ENCODE measurements at places on chromosomes 4 and X.

DNA sequence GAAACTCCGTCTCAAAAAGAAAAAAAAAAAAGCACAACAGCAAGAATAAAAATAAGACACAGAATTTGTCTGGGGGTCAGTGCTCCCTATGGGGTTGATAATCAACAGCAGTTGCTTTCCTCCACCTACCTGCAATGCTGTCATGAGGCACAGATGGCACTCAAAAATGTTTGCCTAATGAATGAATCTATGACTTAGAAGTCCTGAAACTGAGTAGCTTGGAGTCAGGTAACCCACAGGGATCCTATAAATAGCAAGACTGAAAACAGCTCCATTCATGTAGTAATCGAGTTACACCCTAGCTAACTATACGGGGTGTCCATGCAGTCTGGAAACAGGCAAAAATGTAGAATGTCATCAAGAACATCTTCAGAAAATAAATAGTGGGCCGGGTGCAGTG is 19.8 kb upstream of the DDX3X start:
- no peak for DNase-seq

DNA sequence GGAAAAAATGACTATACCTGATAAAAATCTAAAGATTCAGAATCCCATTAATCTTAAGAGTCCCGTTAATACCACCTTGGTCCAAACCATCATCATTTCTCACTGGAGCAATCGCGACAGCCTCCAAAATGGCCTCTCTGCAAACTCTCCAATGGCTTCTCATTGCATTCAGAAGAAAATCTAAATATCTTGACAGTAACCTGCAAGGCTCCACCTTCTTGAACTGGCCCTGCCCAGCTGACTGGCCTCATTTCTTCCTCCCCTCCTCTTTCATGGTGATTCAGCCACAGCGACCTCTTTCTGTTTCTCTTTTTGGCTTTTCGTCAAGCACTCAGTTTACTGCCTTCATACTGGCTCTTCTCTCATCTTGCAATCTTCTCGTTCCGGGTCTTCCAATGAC is 56.2 kb upstream of the GPRIN3 start:
- no peak for DNase-seq

DNA sequence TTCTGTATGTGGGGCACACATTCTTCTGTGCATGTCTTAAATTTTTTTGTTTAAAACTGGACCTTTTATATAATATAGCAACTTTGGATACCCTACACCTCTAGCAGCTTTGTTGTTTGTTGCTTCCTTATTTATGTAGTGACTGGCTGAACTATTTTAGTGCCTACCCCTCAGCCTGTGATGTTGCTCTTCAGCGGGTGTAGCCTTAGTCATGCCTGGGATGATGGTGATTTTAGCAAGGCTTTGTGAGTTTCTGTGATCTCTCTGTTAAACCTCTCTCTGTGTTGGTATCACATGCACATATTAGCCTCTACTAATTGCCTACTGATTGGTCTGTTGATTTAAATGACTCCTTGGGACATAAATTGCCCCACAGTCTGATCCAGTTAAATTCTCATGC is 22.8 kb downstream of the USP9X start:
- peak; percentile 25 for DNase-seq

DNA sequence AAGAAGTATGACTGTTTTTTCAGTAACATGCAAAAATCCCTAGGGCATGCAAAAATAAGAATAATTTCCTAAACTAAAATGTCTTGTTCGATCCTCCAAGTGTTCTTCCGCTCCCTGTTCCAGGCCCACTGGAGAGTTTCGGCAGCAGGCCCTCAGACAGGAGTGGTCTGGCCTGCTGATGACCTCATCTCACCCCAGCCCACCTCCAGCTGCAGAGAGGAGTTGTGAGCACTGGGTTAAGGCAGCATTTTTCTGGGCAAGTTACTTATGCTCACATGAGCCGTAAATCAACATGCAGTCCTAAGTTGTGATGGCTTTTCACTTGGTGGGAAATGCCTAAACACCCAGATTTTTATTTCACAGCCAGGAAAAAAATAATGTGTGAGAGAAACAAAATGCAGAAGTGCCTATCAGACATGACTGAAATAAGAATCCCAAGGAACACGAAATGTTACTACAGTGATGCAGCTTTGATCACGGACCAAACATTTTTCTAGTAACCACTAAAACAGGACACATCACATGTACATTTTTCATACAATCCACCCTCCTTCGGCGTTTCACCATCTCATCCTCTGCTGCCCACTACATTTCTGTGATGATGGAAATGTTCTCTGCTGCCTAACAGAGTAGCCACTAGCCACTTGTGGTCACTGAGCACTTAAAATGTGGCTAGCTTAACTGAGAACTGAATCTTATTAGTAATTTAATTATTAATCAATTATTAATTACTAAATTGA is 153.3 kb upstream of the TBL1X start:
- DNase-seq: no peak

GRCh38 chrX:109720947-109721346 is 12.1 kb downstream of the ACSL4 start:
- DNase-seq: no peak

DNA sequence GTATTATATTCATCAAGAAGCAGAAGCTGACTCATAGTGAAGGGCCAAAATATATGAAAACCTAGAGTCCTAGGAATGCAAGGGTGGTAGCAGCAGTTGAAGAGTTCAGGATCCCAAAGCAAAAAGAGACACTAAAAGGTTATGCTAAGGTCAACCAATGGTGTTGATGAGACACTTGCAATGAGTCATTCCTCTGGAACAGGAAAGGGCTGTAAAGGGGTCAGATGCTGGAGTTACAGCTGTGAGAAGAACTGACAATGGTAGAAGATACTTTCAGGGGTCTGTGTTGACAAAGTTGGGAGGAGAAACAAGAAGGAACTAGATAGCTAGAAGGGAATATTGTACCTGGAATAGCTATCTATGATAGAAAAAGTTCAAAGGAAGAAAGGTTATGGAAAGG is 47.5 kb downstream of the ZGRF1 start:
- DNase-seq: peak; percentile 28

DNA sequence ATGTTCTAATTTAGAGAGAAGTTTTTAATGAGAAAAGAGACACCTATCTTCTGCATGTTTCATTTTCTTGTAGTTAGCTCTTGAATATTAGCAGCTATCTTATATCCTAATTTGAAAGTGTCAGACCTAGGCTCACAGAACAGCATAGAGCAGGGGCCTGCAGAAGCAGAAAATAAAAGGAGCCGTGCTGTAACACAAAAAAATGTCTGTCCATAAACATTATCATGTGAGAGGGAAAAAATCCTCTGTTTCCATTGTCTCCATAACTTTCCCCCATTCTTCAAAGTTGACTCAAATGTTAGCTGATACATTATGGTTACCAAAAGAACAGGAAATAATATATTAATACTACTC is 329.2 kb upstream of the EPHA5 start:
- no peak for DNase-seq

- no peak for DNase-seq
Measured at GRCh38 chrX:1528186-1528883, 8.7 kb downstream of the P2RY8 start.

- no peak for DNase-seq
Measured at GRCh38 chr4:6271206-6271605, 1.6 kb downstream of the WFS1 start.

- DNase-seq: peak; percentile 70
Measured at GRCh38 chr4:48570646-48571220, 80.7 kb downstream of the ZAR1 start.

GRCh38 chr4:2507259-2507658 is 29.2 kb upstream of the FAM193A start:
- no peak for DNase-seq

DNA sequence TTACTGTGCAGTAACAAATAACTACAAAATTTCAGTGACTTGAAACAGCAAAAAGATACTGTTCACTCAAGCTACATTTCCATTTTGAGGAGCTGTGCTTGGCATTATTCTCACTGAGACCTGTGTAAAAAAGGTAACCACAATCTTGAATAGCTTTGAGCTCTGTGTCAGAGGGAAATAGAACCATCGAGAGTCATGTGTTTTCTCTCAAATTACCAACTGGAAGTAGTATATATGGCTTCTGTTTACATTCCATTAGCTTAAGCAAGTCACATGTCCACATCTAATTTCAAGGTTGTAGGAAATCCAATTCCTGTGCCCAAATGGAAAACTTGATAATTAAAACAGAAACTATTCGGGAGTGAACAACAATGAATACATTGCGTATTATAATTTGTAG is 82.9 kb upstream of the BANK1 start:
- DNase-seq: no peak

- no peak for DNase-seq
Measured at GRCh38 chr4:141080668-141081067, 52.6 kb downstream of the RNF150 start.

DNA sequence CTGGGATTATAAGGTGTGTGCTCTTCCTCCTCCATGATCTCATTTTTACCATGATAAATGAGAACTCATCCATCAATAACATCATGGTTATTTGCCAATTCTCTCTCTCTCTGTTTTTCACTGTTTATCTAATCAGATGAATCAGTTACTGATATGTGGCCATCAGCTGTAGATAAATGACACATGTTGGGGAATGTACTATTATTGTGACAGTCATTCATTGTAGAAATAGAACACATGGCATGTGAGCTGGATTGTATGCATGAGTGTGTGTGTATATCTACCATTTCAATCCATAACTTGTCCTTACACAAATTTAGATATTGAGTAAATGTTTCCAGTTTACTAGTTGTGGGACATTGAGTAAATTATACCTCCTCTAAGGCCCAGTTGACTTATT is 53.0 kb downstream of the OSTC start:
- DNase-seq: no peak

DNA sequence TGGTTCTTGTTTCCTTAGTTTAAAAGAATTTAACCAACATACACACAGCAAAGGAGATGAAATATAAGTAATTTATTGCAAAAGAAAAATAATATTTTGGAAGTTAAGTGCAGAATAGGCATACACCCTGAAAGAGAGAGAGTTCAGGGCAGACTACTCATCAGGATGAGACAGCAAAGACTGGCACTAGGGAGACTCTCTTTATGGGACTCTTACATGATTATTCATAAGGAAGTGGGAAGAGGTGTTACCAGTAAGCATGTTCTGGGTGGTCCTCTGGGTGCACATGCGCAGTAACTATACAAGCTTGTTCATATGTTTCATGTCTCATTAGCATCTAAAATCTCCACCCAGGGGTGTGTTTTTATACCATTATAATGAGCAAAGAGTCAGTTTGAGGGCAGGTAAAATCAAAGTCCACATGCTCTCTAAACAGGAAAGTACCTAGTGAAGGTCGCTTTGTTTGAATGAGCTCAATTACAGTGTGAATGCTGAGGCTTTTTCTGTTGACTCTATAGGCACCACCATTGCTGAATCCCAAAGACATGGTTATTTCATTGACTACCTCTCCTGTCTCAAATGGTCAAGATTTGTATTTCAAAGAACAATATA is 38.2 kb upstream of the PRDM5 start:
- no peak for DNase-seq

- no peak for DNase-seq
Measured at GRCh38 chr4:17204908-17205307, 306.5 kb upstream of the LDB2 start.

GRCh38 chr4:40687676-40688389 is 58.2 kb upstream of the RBM47 start:
- no peak for DNase-seq

- peak; percentile 13 for DNase-seq
Measured at GRCh38 chrX:49754233-49754857, 58.6 kb upstream of the PAGE1 start.

DNA sequence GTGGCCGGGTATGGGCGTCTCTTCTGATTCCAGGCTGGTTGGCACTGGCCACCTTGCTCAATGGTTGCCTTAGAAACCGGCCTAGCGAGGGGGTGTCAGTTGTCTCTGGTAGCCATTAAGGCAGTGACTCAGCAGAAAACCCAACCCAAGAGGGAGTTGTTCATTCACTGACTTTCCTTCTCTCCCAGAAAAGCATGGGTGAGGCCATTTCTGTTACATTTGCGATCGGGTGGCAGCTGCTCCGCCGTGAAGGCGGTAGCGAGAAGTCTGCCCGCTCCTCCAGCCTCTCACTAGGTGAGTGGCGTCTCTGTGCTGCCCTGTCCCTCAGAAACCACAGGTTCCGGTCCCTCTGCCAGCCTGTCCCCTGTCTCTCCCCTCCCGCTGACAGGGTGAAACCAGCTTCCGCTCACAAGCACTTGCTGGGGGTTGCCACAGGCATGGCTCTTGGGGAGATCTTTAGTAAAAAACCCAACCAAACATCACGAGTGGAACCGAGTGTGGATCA is 17.4 kb downstream of the IRAK1 start:
- DNase-seq: peak; percentile 88

GRCh38 chr4:84051089-84051488 is 448.0 kb downstream of the NKX6-1 start:
- no peak for DNase-seq

DNA sequence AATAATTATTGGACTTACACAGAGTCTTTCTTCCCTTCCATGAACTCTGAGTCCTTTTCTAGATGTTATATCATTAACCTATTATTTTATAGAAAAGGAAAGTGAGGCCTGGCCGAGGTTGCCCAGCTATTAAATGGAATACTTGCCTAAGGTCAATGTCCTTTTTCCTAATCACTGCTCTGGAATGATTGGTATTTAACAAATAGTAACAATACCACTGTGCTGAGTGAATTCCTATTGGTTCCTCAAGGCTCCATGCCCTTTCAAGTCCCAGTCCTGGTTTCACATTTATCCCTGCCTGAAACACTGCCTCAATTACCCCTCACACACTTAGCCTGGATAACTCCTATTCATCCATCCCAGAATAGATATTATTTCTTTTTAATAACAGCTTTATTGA is 6.2 kb downstream of the TCEAL9 start:
- peak; percentile 91 for DNase-seq

DNA sequence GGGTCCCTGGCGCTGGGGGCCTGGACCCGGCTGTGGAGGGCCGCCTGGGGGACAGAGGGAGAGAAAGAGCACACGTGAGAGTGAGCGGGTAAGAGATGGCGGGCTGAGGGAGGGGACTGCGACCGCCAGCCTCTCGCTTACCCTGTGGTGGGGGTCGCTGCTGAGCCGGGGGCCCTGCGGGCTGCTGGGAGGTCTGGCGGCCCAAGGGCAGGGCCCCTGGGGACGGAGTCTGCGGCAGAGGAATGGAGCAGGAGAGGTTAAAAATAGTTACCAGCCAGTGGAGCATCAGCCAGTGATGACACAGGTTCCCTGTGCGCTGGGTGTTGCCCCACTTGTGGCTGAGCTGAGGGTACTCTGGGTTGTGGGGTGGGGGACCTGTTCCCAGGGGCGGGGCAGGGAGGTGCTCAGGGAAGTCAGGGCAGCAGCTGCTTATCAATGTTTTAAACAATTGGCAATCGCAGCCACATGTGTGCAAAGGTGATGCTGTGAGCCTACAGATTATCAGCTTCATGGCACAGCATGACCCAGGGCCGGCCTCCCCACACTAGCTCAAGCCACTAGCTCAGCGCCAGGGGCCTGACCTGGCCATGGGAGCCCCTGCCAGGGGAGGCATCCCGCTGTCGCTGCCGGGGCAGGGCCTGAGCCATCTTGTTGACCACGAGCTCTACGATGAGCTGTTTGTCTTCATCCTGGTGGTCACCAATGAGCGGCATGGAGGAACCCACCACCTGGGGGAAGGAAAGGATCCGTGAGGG is 7.5 kb upstream of the TIMP1 start:
- DNase-seq: no peak

GRCh38 chr4:74189331-74190043 is 31.6 kb downstream of the MTHFD2L start:
- DNase-seq: peak; percentile 83

- no peak for DNase-seq
Measured at GRCh38 chrX:109871121-109871888, 131.6 kb upstream of the TMEM164 start.

GRCh38 chr4:77152421-77152820 is 4.6 kb upstream of the CCNG2 start:
- peak; percentile 62 for DNase-seq

- DNase-seq: peak; percentile 48
Measured at GRCh38 chr4:81421346-81422218, 50.1 kb downstream of the RASGEF1B start.

Measured in renal cortical epithelial cell (primary cell).